Tracheal epithelial cell (primary cell): ENCODE measurements at places on chromosomes 1 and 21. TPM values are rescaled to one million over a fixed set of nuclear protein-coding genes. Genes with fewer than 3 reads are reported as not detected.

PSMG1 gene
- 55.8 and 78.1 TPM in 2 replicates for total RNA-seq

EFHD2 gene
- 48.8 and 82.7 TPM in 2 replicates for total RNA-seq

TMPRSS15 gene
- not detected in 2 replicates for total RNA-seq

OR6K3 gene
- under 0.01 TPM in 1 of 2 replicates, not detected in the other for total RNA-seq

ASPM gene
- 1.1 and 2.2 TPM in 2 replicates for total RNA-seq

LMNA gene
- 687 and 701 TPM in 2 replicates for total RNA-seq

SMCP gene
- not detected in 2 replicates for total RNA-seq
